HT1080 (cell line): ENCODE measurements at places on chromosomes 1 and 21.

- no peak for DNase-seq
These were observed 33.3 kb downstream of the RRAGC start for GRCh38 chr1:38826262-38826661.

GRCh38 chr1:234709473-234710228 lies 99.7 kb upstream of the IRF2BP2 start:
- no peak for DNase-seq

- no peak for DNase-seq
These were observed 239.3 kb downstream of the NRIP1 start for GRCh38 chr21:14825514-14825974.

DNA sequence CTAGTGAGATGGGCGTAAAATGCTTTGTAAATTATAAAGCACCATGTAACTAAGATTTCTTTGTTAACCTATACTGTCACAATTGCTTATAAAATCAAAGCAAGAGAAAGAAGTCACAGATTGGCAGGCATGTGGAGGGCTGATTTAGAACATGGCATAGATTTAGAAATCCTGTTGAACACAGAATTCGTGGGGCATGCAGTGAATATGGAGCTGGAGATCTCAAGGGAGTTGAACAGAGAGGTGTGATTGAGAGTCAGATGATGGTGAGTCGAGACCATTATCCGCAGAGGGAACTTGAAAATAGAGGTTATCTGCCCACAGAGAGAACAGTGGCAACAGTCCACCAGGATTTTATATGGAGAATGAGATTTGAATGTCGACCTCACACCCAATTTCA lies 27.6 kb downstream of the PBX1 start:
- no peak for DNase-seq

GRCh38 chr1:59292562-59292961 lies 4.3 kb upstream of the FGGY start:
- peak; percentile 42 for DNase-seq

DNA sequence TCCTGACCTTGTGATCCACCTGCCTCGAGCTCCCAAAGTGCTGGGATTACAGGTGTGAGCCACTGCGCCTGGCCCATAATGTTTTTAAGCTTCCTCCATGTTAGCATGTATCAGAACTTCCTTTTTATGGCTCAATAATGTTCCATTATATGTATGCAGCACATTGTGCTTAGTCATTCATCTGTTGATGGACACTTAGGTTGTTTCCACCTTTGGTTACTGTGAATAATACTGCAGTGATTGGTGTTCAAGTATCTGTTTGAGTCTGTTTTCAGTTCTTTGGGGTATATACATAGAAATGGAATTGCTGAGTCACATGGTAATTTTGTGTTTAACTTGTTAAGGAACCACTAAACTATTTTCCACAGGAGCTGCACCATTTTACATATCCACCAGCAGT lies 17.7 kb downstream of the CMPK1 start:
- DNase-seq, result peak; percentile 40

DNA sequence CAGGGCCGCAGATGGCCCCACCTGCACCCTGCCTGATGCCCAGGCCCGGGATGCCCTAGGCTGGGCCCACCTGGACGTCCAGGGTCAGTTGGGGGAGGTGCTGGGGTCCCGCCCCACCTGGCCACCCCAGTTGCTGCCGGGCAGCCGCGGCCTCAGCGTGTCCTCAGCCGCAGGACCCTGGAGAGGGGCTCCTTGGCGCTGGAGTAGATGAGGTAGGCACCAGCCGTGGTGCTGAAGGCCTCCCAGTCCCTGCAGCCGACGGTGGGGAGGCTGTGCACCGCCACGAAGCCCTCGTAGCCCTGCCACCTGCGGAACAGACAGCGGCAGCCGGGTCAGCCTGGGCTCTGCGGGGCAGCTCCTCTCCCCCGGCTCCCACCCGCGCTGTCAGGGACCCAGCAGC lies 40.4 kb downstream of the KRTAP10-1 start:
- DNase-seq, result no peak

- DNase-seq, result no peak
These were observed 19.1 kb downstream of the SRSF4 start for GRCh38 chr1:29162476-29163138.

- DNase-seq, result peak; percentile 67
These were observed 89.0 kb upstream of the PPM1J start for GRCh38 chr1:112803906-112804762.

GRCh38 chr1:48730164-48730910 lies 46.4 kb downstream of the BEND5 start:
- DNase-seq, result no peak

DNA sequence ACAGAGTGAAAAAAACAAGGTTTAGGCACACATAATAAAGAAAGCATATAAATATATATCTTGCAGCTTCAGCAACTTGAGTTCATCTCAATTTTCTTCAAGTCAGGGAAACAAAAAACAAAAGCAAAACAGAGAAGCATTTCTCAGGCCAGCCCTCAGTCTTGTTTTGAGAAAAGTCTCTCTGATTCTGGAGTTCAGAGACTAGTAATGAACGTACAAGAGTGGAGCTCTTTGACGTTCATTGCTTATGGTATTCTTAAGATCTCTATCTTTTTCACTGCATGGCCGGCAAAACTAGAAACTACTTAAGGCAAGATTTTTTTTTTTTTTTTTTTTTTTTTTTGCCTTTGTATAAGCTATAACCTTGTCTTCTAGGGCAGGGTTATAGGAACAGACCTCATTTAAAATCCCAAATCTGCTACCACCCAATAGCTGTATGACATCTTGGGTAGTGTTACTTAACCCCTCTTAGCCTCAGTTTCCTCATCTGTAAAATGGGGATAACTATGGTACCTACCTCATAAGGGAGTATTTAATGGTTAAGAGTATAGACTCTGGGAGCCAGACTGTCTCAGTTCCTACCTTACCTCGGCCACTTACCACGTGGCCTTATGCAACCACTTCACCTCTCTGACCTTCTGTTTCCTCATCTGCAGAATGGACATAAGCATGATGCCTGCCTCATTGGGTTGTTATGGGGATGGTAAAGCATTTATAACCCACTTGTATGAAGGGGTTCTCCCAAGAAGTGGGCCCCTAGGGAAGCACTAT lies 33.6 kb downstream of the LMO4 start:
- no peak for DNase-seq

- no peak for DNase-seq
These were observed 37.8 kb downstream of the TTC13 start for GRCh38 chr1:230940848-230941247.

- DNase-seq, result no peak
These were observed 49.5 kb upstream of the CD46 start for GRCh38 chr1:207702317-207702716.

GRCh38 chr1:150066838-150067183 lies 765 bp upstream of the VPS45 start:
- no peak for DNase-seq

- DNase-seq, result no peak
These were observed at the start of gene FNDC5 for GRCh38 chr1:32870615-32871363. TSS of gene FNDC5 (minus strand) at chr1:32870912.

GRCh38 chr1:212030936-212031528 lies 4.3 kb downstream of the INTS7 start:
- DNase-seq, result peak; percentile 86

DNA sequence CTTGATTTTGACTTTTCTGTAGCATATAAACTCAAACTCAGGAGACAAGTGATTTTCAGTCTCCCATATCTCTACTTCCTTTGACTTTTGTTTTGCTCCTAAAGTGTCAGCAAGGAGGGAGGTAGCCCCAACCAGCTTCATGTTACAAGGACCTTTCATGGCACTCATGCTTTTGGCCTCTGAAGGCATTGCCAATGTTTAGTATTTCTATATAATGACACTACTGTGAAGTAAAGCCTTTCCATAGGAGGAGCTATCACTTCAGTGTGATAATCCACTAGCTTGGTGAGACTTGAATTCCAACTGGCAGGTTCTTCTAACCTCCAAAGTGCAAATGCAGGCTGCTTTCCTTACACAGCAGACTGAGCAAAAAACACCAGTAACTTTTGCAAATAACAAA lies 14.4 kb downstream of the COLGALT2 start:
- no peak for DNase-seq

DNA sequence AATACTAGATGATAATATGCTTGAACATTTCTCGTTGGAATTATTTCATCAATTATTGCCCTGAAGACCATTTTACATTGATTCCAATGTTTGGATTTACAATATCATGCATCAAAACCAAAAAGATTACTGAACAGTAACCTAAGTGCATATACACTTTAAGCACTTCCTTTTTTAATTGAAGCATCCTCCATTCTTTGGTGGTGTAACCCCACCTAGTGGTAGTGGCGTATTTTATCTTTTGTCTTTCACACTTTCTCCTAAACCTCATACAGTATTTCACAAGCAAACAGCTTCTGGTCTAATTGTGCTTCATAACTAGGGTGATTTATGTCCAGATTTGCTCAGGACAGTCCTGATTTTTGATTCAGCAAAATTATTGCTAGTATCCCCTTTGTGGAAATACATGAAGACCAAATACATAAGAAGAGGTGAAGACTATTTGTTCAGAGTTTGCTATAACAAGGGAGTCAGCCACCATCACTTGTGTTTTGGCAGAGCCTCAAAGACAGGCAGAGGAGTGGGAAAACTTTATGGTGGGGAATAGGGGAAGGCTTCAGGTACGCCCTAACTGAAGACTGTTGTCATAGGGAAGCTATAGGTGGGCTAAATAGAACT lies 3.4 kb upstream of the NVL start:
- peak; percentile 67 for DNase-seq

- peak; percentile 79 for DNase-seq
These were observed 103.3 kb downstream of the RABGAP1L start for GRCh38 chr1:174262349-174263241.

GRCh38 chr1:224368409-224368808 lies 11.7 kb downstream of the CNIH4 start:
- no peak for DNase-seq

GRCh38 chr1:158121604-158122254 lies 59.0 kb upstream of the CD1D start:
- peak; percentile 46 for DNase-seq
